ENCODE measurements at places on chromosomes 1 and 21.

- peak; percentile 2 for ATAC-seq
Measured at GRCh38 chr1:31700468-31701090, 3.2 kb downstream of the COL16A1 start.

GRCh38 chr1:183003203-183003602, 20.0 kb upstream of the LAMC1 start:
- ATAC-seq = peak; percentile 84

- no peak for ATAC-seq
Measured at GRCh38 chr21:29316029-29316742, 17.5 kb downstream of the BACH1 start.

- ATAC-seq = no peak
Measured at GRCh38 chr1:30765556-30766434, 8.2 kb upstream of the LAPTM5 start.

- ATAC-seq = no peak
Measured at GRCh38 chr1:203239081-203239480, 9.6 kb upstream of the CHIT1 start.

DNA sequence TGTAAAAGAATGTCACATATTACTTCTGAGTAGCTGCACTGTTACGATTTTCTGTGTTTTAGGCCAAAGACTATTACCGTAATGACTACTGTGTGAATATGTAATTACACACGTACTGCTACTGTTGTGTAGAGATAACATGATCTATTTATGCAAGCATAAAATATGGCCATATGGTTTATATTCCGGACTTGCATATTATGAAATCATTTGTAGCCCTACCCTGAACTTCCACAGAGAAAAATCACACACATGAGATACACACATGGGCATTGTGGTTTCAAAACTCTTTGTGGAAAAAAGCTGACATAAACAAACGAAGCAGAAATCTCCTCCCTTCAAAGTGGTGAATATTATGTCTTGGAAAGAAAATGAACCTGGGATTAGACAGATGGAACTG, 373.0 kb upstream of the ADAMTS5 start:
- no peak for ATAC-seq

DNA sequence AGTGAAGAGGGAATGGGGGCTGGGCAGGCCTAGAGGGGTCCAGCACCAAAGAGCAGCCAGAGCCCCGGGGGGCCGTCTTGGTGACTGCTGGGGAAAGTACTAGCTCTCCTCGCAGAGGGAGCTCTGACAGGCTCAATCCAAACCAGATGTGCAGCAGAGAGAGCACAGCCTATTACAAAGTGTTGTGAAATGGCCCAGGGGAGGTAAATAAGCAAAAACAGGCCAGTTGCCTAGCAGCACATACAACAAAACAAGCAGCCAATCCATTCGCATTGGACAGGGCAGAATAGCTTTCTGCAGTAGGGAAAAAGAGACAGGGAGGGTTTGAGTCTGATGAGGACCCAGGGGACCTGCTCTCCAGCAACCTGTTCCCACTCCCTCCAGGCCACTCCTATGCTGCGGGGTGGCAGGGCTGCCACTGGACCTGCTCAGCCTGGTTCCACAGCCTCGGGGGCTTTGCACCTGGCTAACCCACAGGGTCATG, 239.6 kb upstream of the FGGY start:
- ATAC-seq = peak; percentile 85

GRCh38 chr1:197272791-197273190, 4.7 kb downstream of the CRB1 start:
- ATAC-seq = no peak

DNA sequence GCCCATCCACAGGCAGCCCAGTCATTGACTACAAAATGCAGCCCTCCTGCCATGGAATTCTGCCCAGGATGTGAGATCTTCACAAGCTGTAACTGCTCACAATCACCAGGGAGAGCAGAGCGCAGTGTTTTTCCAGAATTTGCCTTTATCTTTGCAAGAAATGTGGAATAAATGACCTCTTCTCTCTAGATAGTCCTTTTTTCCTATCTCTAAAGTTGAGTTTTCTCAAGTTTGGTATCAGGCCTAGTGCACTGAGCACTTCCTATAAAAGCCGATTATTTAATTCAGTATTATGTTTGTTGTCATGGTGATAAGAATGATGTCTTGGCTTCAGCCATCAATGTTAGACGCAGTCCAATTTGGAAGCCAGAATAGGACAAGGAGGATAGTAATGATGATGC, 246.9 kb upstream of the IRF2BP2 start:
- ATAC-seq = peak; percentile 79

Measured in gastroesophageal sphincter (tissue), 4 donors.